ENCODE measurements at places on chromosomes 5 and 9. TPM values are rescaled to one million over a fixed set of nuclear protein-coding genes. Genes with fewer than 3 reads are reported as not detected.

DNA sequence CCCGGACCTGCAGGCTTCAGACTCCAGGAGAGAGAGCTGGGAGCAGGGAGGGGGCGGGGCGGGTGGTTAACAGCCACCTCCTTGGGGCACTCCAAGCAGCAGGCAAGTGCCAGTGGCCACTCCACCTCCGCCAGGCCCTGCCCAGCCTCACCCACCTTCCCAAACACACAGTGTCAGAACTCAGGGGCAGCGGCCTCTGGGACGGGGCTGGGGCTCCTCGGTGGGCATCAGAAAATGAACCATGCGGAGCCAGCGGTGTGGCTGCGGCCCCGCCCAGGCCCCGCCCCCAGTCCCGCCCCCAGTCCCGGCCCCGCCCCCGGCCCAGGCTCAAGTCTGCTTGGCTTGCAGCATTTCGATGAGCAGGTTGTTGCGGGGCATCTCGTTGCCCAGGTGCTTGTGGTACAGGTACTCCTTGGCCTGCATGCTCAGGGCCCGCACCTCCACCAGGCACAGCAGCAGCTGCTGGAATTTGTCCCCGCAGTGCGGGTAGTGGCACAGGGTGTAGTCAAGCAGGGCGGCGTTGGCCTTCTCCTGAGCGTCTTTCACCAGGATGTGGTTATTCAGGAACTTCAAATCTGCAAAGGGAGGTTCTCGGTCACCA is 24.7 kb downstream of the NR5A1 start:
- H3K27ac ChIP-seq, result no peak overlapping the region
- H3K27me3 ChIP-seq, result peaks cover 76% of the 10 kb centered on the region
- DNase-seq, result no peak
- no peaks in the 10 kb centered on the region for H3K4me1 ChIP-seq
- H3K4me3 ChIP-seq, result no peak overlapping the region

DNA sequence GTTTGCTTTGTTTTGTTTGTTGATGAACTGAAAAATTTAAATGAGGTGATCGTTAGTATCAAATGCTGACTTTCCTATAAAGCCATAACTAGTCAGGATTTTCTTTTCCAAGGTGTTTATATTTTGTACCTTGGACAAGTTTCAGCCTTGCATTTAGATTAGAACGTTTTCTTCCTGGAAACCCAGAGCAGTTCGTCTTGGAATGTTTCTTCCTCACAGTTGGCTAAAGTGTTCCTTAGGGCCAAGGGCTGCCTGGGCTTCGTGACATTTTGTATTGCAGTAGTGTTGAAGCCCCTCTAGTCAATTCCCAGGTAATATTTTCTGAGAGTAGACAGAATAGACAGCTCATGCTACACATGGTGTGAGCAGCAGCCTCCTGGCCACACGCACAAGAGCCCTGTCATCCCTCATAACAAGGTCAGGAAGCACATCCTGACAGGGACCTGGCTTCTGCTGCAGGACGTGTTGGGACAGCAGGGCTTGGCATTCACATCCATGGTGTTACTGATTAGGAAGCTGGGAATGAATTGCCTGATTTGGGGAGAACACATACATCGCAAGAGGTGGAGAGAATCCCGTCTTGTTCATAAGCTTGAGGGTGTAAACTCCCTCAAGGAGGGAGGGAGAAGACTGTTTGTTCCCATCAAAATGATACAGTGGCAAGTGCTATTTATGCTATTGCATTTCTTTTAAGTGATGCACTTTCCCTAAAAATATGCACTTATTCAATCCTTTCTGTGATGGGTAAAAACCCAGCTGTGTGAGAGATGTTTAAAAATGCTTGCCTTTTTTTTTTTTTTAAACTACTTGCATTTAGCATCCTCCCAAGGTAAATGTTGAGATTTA is 31.7 kb downstream of the FUBP3 start:
- H3K4me1 ChIP-seq, result no peaks in the 10 kb centered on the region
- H3K27ac ChIP-seq, result no peak overlapping the region
- no peak for DNase-seq
- no peaks in the 10 kb centered on the region for H3K27me3 ChIP-seq

GRCh38 chr5:54469622-54470021 is 14.1 kb downstream of the HSPB3 start:
- peak overlapping the region; percentile 58 for H3K27ac ChIP-seq
- H3K4me3 ChIP-seq, result no peak overlapping the region
- no peaks in the 10 kb centered on the region for H3K36me3 ChIP-seq
- no peak for DNase-seq
- no peaks in the 10 kb centered on the region for H3K4me1 ChIP-seq

The SNX2 gene
- 50.2 TPM for total RNA-seq

The C9orf50 gene
- total RNA-seq, result 0.05 TPM

Data from thymus (tissue), 14 donors.